ENCODE measurements at places on chromosomes 16 and 17.

DNA sequence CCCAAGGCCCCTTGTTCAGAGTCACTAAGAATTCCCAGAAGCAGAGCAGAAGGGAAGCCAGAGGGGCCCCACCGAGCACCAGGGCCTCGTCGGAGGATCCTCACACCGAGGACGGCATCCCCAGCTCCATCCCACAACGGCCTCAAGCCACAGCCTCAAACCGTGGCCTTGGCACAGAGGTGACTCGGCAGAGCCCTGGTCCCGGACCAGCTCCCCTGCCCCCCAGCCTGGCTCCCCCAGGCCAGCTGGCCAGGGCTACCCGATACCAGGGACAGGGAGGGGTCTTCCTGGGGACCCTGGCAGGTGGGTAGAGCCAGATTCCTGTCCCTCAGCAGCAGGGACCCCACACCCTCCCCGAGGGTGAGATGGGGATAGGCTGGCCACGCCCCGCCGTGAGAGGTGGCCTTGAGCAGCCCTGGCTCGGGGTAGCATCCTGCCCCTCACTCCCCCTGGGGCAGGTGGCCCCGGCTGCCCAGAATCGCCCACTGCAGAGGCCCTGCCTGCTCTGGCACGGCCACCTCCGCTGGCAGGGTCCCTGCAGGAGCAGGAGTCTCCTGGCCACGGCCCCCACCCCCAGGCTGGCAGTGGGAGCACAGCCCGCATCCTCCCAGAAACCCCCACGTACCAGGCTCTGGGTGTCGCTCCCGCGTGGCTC, 5.6 kb upstream of the PVALEF start:
- no peak for DNase-seq

DNA sequence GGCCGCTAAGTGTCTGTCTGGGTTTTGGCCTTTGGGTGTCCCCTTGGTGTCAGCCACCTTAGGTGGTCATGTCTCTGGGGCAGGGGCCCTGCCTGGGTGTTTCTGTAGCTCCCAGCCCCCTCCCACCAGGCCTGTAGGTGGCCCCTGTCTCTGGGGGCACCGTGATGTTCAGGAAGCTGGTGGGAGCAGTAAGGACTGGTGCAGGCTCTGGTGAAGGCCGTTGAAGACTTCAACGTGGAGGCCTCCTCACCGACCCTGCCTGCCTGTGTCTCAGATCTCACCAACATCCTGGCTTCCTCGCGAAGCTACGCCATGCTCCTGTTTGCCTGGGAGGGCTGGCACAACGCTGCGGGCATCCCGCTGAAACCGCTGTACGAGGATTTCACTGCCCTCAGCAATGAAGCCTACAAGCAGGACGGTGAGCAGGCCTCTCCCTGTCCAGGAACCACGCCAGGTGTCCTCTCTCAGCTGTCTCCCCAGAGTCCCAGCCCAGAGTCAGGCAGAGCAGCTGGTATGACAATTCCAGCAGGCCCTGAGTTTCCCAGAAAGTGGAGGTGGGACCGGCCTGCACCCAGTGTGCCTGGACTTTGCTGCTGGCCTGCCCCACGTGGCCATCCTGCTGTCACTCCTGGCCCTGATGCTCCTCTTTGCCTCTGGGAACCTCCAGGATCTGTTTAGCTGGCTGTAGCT, 2.8 kb downstream of the ACE start:
- DNase-seq, result no peak

GRCh38 chr17:18185391-18185790, 1.8 kb downstream of the ALKBH5 start:
- DNase-seq, result no peak

- no peak for DNase-seq
Measured at GRCh38 chr16:81657781-81658180, 121.3 kb upstream of the PLCG2 start.

DNA sequence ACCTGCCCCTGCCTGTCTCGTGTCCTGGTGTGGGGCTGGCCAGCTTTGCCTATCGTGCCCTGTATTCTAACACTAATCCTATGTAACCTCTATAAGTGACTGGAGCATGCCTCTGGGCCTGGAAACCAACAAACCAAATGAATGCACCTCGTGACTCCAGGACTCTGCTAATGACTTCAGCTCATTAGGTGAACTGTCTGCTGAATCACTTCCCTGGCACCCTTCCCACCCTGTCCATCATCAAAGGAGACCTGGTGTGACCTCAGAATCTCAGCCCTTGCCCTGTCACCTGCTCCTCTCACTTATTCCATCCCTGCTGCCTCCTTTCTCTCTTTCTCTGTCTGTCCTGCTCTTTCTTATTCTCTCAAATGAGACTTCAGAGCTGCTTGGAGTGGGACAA, 322.4 kb downstream of the CBLN1 start:
- no peak for DNase-seq

DNA sequence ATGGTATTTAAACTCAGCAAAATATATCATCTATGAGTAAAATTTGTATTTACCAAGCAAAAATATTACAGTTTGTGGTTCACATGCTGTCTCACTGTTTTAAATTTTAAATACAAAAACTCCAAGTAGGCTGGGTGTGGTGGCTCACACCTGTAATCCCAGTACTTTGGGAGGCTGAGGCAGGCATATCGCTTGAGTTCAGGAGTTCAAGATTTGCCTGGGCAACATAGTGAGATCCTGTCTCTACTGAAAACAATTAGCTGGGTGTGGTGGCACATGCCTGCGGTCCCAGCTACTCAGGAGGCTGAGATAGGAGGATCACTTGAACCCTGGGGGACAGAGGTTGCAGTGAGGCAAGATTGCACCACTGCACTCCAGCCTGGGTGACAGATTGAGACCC, 37.3 kb downstream of the MAPT start:
- no peak for DNase-seq

DNA sequence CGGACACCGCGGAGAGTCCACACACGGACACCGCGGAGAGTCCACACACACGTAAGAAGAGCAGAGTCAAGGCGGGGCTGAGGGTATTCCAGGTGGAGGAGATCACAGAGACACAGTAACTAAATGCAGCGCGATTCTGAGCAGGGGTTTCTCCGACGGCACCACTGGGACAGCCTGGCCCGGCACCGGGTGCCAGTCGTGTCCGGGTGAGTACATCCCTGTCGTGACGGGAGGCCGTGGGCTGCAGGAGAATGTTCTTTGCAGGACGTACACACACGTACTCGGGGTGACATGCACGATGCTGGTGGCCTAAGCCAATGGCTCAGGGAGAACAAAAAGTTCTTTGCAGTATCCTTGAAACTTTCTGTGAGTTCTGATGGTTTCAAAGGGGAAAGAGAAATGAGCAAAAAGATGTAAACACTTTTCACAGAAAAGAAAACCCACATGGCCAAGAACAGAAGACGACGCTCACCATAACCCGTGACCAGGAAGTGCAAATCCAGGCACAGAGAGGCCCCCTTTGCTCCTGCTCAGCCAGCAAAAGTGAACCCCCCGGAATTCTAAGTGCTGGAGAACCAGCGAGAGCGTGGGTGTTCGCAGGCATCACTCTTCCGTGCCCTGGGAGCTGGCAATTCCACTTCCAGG, 53.7 kb upstream of the METRNL start:
- DNase-seq, result no peak

GRCh38 chr16:69340095-69340644, 598 bp downstream of the NIP7 start:
- no peak for DNase-seq

DNA sequence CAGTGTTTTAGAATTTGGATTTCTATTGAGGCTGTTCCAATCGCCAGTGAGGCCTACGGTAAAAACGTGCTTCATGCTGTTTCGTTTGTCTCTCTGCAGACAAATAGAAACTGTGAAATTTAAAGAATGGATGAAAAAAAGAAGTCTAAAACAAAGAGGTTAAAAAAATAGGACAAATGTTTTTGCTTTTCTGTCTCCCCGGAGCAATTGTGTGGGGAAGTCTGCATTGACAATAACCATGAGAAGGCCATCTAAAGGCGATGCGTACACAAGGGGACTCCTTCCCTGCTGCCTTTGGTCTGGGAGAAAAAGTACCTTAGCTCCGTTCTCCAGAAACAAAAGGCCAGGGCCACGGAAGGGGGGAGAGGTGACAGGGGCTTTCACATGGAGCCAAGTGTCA, 4.6 kb upstream of the ZFHX3 start:
- no peak for DNase-seq

GRCh38 chr17:17728550-17729251, 47.4 kb downstream of the RAI1 start:
- no peak for DNase-seq

DNA sequence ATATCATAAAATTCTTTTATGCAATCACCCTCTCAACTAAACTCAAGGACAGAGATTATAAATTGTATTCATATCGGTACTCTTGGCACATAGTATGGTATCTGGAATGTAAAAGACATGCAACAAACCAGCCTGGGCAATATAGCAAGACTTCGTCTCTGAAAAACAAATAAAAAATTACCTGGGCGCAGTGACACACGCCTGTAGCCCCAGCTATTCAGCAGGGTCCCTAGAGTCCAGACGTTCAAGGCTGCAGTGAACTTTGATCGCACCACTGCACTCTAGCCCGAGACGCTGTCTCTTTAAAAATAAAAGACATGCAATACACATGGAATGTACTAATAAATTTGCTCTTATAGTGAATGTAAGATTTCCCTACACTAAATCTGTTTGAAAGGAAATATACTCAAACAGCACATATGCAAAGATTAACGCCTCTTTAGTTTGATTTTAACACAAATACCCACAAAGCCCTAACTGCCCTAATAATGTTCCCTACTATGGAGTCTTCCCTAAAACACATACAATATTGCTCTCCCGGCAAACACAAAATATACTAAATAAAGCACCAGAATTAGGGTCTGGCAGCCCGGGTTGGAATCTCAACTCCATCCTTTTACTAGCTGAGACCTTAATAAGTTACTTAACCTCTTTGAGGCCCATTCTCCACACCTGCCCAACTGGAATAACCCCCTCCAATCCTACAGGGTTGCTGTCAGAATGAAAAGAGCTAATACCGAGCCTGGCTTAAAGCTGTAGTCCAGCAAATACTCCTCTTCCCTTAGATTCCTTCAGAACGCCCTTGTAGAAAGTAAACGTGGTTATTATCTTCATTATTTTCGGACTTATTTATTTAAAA, 1.2 kb downstream of the ABCA5 start:
- DNase-seq, result no peak

DNA sequence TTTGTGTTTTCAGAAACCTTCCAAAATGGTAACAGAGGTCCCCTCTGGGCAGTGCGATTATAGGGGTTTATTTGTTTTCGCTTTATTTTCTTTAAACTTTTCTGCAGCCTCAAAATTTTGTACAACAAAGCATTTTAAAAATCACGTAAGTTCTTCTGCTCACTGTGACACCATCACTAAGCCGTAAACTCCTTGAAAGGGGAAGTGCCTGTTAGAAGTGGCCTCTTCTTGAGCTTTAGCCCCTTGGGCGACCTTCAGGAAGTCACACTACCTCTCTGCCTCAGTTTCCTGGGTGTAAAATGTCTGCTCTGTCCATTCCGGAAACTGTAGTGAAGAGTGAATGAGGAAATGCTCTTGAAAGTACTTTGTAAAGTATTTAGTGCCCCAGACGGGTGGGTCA, 26.6 kb downstream of the ARHGAP27 start:
- DNase-seq, result no peak

GRCh38 chr17:40935624-40936023, 1.8 kb downstream of the KRT23 start:
- DNase-seq, result no peak

- DNase-seq, result no peak
Measured at GRCh38 chr16:5005916-5006315, 27.8 kb downstream of the NAGPA start.

DNA sequence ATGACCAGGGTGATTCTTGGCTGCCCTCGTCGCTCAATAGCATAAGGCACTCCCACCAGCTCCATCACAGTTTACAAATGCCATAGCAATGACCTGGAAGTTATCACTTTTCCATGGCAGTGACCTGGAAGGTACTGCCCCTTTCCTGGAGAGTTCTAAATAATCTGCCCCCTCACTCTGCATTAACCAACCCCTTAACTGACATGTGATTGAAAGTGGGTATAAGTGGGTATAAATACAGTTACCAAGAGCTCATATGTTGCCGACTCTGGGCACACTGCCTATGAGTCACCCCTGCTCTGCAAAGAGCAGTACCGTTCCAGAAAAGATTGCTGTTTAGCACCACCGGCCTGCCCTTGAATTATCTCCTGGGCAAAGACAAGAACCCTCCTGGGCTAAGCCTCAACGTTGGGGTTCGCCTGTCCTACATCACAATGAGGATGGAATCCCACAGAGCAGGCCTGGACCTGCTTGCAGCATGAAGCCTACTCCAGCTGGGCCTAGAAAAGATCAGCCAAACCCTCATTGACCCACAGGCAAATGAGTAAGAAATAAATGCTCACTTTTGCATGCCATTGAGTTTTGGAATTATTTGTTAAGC, 95.2 kb upstream of the SEC14L1 start:
- DNase-seq, result no peak

GRCh38 chr16:50282010-50282538, 15.7 kb downstream of the ADCY7 start:
- peak; percentile 74 for DNase-seq

GRCh38 chr16:89422527-89422904, 67.8 kb downstream of the ANKRD11 start:
- DNase-seq, result no peak

DNA sequence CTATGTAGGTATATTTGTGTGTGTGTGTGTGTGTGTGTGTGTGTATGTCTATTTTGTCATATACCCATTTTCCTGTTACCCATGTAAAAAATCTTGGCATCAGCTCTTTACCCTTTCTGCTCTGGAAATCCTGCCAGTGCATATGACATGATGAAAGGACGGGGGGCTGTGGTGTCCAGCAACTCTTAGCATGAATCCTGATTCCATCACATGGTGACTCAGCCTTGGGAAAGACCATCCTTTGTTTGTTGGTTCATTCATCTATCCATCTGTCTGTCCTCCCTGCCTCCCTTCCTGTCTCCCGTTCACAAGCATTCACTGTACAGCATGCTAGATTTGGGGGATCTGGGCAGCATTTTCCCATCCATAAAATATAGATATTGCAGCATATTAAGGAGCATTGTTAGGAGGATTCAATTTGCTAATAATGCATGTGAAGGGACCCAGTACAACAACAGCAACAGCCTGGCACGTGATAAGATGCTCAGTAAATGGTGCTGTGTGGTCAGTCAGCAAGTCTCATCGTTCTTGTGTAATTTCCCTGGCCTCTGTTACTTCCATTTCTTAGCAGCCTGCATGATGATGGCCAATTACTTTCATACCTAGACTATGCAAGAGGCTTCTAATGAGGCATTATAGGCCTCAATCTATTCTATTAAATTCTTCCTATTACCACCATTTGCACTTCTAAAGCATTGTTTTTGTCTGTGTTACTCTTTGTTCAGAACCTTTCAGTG, 191.0 kb downstream of the PRKCA start:
- no peak for DNase-seq

- no peak for DNase-seq
Measured at GRCh38 chr16:67959536-67960329, 8.7 kb downstream of the SLC12A4 start.

DNA sequence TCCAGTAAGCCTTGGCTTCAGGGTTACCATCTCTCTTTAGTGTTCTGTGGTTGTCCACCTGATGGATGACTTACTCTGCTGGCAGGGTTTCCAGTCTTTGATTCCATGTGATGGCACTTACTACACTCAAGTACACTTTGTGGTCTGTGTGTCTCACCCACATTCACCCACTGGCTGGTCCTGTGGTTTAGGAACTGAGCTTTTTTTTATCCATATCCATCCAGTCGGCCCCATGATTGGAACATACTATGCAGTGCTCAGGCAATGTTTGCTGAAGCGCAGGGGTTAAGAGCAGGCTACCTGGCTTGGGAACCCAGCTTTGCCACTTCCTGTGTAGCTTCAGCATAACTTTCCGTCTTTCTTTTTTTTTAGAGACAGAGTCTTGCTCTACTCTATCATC, 2.8 kb upstream of the FUS start:
- DNase-seq, result no peak
